ENCODE measurements at places on chromosomes 16 and 17.

DNA sequence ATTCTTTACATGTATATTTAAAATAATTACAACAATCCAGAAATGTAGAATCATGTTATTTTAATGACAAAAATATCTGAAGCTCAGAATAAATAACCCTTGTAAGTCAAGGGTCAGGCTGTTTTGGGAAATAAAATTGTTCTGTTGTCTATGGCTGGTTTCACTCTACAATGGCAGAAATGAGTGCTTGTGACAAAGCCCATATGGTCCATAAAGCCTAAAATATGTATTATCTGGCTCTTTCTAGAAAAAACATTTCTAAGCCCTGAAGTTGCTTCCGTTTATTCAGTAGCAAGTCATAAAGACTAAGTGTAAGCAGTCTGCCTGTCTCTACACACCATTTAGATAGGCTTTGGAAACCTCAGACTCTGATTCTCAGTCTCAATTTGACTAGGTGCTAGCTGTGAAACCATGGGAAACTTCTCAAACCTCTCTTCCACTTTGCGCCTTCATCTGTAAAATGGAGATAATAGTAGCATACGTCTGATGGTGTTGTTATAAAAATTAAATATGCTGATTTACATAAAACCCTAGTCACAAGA is 365.7 kb upstream of the CA10 start:
- no peak for DNase-seq

- peak; percentile 51 for DNase-seq
Observed at GRCh38 chr16:57899771-57900661, 70.9 kb downstream of the CNGB1 start.

DNA sequence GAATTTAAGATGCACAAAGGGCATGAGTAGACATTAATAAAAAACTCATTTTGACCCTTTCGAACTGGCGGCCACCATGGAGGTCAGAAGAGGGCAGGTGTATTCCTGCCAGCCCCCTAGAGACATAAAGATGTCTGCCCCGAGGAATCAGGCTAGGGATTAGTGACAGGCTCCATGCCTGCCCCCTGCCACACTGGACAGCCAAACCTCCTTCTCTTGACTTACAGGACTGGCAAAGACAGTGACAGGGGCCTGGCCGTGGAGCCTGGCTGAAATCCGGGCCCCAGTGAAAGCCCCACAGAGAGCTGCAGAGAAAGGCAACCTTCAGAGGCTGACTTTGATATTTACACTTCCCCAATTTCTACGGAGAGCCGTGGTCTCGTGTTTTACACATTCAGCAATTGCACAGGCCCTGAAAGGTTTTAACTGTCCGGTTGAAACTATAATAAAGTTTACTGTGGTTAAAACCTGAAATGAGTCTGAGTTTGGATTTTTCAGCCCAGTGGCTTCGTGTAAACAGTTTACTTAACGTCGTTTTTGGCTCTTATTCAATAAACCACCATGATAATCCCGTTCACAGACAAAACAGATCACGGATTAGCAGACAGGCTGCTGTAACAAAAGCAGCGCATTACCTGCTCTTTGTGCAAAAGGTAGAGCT is 243.9 kb upstream of the MYOCD start:
- DNase-seq, result no peak

DNA sequence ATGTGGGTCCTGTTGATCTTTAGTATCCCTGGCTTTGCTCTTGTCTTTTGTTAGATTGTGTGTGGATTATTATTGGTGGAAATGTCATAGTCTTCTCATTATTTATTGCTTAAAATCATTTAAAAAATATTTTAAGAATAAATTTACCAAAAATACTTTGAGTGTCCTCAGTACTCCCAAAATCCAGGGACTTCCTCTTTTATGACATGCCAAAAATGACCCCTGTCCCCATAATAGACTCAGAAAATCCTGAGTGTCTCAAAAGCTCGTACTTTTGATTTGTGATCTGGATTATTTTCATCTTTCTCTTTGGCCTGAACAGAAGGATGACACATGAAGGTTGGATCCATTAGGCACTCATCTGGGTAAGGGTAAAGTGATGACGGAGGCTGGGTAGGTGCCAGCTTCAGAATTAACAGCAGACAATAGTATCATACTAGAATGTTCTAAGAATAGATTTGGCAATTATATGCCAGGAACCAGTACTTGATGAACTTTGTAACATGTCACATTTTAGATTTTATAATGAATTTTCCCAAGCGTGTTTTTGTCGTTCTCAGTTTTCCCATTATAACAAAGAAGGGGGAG is 602.2 kb upstream of the CDH8 start:
- no peak for DNase-seq

DNA sequence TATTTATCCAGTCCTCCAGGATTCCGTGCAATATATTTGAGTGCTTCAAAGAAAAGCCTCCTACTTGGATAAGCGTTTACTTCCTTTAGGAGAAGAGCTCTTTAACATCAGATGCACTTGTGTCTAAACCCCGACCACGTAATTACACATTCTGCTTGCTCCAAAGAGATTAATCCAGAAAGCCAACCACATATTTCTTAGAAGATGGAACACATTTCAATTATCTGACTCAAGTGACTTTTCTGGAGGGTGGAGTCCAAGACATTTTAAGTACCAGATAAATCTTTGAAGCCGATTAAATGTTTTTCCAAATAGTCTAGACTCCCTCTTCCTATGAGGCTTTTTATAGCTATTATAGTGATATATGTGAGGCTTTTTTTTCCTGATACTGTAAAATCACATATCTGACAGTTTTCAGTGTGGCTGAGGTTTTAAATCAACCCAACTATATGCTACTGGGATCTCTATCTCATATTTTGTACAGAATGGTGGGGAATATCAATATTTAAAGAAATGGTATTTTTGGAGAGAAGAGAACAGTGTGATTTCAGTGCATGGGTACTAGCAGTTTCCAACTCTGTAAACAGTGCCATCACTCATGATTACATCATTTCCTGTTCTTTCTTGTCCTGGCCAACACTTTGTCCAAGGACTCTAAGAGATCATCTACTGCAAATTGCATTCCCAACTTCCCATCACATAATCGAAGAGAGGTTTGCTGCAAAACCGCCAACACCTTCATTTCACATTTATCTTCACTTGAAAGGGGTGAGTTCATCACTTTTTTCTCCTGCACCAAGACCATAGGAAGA is 192.4 kb upstream of the HSBP1 start:
- DNase-seq, result no peak

DNA sequence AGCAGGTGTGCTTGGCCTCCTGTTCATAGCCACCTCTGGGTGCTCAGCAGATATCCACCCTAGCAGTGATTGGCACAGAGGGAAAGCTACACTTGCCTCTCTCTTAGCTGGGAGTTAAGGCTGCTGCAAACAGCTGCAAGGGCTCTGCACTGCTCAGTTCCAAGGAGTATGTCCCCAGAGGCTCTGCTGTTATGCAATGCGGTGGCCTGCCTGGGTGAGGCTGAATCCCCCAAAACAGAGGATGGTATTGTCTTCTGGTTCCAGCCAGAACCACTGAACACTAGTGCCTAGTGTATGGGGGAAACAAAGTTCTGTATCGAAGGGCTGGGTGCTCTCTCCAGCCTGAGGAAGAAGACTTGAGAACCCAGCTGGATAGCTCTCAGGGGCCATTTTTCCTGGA is 16.8 kb downstream of the TMEM94 start:
- DNase-seq, result no peak

DNA sequence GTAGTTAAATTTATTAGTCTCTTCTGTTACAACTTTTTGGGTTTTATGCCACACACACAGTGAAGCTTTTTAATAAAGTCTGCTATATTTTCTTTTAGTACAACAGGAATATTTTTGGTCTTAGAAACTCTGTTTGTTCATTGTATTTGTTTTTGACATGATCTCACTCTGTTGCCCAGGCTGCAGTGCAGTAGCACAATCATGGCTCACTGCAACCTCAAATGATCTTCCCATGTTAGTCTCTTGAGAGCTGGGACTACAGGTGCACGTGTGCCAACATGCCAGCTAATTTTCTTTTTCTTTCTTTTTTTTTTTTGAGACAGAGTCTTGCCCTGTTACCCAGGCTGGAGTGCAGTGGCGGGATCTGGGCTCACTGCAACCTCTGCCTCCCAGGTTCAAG is 27.1 kb downstream of the PPM1D start:
- DNase-seq, result no peak

DNA sequence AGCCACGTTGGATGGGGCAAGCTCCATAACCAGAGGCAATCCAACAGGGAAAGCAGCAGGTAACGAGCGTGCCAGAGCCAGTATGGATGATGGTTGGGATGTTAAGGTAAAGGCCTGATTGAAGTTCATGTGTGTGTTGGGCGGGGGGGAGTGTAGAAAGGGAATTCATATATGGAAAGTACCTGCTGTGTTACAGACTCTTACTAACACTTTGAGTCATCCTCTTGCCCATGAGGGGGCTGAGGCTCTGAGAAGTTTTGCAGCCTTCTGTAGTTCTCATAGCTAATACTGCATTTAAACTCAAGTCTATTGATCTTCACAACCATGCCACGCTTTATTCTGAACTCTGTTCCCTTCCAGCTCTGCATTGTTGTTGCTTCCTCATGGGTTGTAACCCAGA is 28.5 kb downstream of the SYCE1L start:
- DNase-seq, result no peak

GRCh38 chr16:30095166-30096078 is 591 bp downstream of the YPEL3 start:
- no peak for DNase-seq

DNA sequence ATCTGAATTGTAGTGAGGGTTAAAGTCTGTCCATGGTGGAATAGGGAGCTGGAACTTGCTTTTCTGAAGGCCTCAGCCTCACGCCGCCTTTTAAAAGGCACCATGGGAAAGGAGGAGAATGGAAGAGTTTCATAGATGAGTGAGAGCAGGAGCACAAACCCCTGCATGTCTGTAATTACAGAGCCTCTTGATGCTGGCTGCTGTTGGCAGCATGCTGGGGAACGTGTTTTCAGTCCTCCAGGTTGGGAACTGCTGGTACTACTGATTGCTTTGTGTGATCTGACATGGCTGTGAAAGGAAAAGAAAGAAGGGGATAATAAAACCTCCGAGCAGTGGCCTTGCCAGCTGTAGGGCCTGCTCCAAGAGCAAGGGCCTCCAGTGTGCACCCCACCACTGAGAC is 16.8 kb upstream of the DYNLL2 start:
- no peak for DNase-seq

GRCh38 chr17:27492470-27492869 is 36.2 kb downstream of the KSR1 start:
- DNase-seq, result no peak

Data from kidney glomerular epithelial cell (primary cell).